Stimulated activated CD8-positive, alpha-beta memory T cell treated with anti-CD3 and anti-CD28 coated beads, Interleukin-7, amount 100 ng/mL, for 4 hours (primary cell): ENCODE measurements at places on chromosomes 3 and 15.

DNA sequence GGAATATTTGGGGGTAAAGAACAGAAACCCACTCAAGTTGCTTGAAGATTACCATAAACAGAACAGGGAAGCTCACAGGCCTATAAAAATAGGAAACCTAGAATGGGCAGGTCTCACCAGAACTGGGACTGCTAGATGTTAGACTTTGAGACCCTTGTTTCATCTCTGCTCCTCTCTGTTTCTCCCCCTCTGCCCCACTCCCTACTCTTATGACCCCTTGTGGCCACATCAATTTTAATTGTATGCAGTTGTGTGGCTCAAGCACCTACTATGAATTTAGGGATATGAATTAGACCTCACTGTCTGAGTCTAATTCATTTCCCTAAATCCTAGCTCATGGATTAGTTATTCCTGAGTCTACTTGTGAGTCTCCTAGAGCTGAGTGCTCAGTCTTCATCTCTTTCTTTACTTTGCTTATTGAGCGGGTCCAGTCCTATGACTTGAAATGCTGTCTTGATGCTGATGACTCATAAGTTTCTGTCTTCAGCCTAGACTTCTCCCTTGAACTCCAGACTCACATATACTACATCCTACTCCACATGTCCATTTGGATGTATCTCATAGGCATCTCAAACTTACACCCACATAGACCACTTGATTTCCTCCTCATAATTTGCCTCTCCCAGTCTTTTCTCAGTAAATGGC, 78.7 kb downstream of the ITPR1 start:
- DNase-seq: no peak

- DNase-seq: no peak
Observed at GRCh38 chr15:36390491-36390890, 188.9 kb upstream of the CDIN1 start.

DNA sequence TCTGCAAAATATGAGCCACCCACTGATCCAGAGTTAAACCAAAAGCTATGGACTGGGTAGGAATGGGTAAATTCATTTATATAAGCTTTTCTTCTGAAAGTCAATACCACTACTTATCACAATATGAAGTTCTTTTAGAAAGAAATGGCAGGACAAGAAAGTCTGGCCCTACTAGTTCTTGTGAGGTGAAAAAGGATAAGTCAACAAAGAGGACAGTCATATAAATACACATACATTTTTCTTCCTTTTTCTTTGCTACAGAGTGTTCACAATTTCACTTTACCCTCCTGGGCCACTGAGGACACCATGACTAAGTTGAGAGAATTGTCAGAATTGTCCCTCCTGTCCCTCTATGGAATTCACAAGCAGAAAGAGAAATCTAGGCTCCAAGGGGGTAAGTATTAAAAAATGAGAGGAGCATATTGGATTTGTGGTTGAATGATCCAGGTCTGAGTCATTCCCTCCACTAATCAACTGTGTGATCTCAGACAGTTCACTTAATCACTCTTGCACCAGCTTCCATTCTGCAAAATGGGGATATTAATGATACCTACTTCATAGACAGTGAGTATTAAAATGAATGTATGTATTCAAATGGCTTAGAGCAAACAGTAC, 27.6 kb downstream of the ACP3 start:
- no peak for DNase-seq

DNA sequence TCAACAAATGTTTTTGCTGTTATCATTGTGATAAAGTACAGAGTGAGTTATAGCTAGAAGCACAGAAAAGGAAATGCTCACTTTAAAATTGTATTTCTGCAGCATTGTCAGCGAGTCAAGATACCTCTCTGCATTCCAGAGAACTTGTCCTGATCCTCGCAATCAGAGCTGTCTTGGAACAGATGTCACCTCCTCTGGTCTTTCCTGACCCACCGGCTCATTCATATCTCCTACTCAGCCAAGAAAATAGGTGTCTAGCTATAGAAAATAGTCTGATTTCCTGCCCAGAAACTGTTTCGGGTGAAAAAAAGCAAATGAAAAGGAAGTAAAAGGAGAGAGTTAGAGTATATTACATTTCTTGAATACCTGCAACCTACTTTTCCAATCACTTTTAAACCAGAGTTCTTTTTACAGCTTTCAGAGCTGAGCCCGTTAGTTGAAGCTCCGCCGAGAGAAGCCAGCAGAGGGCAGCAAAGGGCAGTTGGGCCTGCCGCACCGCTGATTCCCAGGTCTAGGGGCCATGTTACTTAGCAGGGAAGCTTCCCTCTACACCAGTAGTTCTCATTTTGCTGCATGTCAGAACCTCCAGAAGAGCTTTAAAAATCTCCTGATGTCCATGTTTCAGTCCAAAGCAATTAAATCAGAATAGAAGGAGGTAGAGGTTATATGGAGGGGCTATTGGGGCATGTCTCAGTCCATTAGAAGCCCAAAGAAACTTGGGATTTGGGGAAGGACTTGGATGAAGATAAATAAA, 185.7 kb upstream of the THRB start:
- no peak for DNase-seq

- DNase-seq: no peak
Observed at GRCh38 chr3:18062657-18063025, 320.2 kb upstream of the TBC1D5 start.

DNA sequence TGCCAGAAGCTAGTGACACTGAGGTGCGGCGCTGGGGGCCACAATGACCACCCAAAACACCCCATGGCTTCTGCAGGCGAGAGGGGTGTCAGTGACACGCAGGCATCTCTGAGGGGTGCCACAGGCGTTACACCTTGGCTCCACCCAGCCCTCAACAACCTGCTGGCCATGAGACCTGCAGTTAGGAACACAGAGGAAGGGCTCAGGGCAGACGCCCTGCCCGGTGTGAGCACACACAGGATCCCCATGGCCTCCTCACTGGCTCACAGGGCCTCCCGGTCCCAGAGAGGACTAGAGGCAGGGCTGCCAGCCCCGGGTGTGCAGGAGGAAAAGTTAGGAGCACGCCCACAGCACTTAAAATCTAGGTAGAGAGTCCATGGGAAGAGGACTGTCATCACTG, 35.1 kb downstream of the CYFIP1 start:
- no peak for DNase-seq

- no peak for DNase-seq
Observed at GRCh38 chr3:18531662-18532061, 106.5 kb upstream of the SATB1 start.

DNA sequence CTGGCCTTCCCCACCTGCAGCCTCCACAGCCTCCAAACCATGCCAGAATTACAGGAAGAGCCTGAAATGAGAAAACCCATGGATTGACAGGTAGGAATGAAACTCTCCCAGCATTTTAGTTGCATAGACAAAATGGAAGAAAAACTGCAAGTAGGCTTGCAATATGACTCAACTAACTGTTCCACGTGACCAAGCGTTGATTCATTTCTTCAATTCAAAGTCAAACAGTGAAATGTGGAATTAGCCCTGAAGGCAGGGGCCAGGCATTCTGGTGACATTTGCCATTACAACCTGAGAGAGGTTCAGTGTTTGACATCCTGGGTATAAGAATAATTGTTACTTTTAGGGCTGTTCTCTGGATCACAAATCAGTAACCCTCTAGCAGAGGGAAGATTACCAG, 676.5 kb upstream of the CFAP20DC start:
- DNase-seq: no peak

DNA sequence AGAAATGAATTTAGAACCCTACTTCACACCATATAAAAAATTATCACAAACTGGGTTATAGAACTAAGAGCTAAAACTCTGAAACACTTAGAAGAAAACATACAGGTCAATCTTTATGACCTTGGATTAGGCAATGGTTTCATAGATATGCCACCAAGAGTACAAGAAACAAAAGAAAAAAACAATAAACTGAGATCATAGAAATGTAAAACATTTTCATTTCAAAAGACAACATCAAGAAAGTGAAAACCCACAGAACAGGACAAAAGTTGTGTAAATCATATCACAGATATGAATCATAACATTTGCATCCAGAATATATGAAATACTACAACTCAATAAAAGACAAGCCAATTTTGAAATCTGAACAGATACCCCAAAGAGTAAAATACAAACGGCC, 72.4 kb downstream of the TBL1XR1 start:
- no peak for DNase-seq

DNA sequence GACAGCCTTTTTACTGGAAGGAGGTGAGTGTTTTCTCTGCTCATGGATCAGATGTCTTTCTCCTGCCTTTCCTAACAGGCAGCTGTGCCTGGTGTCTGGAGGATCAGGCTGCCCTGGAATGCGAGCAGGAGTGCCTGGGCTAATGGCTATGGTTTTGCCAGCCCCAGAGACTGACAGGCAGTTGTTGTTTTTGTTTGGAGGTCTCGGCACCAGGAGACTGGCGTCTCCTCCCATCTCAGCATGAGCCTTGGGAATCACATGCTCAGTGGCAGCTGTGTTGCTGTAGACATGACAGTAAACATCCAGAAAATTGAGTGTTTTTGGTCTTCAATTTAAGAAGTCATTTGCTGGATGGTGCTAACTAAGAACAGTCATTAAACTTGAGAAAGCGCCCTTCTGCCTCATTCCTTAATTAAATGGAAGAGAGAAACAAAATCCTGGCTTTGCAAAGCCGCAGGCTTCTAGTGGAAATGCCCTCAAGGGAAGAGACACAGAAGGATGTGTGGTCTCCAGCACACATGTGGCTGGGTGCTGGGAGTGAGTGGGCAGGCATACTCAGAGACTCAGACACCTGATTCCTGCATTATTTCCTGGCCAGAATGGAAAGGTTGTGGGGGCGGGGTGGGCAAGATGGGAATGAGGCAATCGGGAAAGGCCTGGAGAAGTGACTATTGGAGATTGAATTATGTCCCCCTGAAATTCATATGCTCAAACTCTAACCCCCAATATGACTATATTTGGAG, 97.0 kb upstream of the NMNAT3 start:
- no peak for DNase-seq

DNA sequence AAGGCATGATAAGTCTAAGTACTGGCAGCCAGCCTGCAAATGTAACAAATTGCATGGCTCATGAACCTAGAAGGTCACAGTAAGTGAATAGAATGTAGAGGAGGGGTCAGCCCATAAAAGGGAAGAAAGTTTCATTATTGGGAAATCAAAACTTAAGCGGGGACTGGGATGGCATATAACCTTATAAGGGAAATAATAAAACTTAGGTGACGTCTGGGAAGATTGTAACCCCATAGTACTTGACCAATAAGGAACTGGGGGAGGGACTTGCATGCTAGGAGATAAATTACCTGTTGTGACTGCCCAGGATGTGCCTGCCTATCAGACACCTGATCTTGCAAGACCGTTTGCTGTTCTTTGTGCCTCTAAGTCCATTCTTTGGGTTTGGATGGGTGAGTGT, 28.1 kb upstream of the MCTP2 start:
- no peak for DNase-seq

- DNase-seq: no peak
Observed at GRCh38 chr3:182366746-182367145, 426.6 kb upstream of the ATP11B start.

DNA sequence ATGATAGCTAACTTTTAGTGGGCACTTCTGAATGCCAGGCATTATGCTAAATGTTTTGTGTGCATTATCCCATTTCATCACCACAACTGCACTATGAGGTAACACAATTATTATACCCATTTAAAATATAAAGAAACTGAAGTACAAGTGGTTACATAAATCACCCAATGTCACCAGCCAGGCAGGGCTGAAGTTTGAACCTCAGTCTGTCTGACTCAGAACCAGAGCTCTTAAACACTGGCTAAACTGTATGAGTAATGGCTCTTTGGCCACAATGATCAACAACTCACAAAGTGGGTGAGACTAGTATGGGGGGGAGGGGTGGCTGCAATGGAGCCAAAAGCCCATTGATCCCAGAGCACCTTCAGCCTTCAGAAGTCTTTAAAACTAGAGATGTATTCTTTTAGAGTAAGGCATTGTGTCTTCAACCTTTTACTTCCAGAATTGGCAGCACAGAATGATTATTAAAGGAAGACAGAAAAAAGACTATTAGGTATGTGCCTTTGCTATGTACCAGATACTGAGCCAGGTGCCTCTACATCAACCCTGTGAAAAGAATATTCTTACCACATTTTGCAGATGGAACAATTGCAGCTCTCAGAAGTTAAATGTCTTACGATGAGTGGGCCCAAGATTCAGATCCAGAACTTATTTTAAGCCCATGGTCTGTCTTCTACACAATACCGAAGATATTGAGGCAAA, 166.9 kb downstream of the UACA start:
- DNase-seq: no peak

GRCh38 chr3:14536055-14536815, 3.9 kb downstream of the GRIP2 start:
- no peak for DNase-seq

GRCh38 chr3:4251412-4251811, 51.8 kb upstream of the SETMAR start:
- no peak for DNase-seq

GRCh38 chr3:175258763-175259162, 399.6 kb downstream of the NAALADL2 start:
- DNase-seq: no peak

DNA sequence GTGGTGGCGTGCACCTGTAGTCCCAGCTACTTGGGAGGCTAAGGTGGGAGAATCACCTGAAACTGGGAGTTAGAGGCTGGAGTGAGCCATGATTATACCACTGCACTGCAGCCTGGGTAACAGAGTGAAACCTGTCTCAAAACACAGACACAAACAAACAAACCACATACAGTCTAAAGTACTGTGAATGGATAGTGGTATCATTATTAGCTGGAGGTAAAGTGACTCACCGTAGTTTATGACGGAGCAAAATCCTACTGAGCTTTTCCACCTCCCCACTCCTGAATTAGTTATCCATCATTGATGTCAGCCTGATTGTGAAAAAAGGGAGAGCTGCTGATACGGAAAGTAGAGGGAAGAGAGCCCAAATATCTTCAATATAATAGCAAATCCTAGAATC, 3.2 kb upstream of the CNOT10 start:
- DNase-seq: no peak

DNA sequence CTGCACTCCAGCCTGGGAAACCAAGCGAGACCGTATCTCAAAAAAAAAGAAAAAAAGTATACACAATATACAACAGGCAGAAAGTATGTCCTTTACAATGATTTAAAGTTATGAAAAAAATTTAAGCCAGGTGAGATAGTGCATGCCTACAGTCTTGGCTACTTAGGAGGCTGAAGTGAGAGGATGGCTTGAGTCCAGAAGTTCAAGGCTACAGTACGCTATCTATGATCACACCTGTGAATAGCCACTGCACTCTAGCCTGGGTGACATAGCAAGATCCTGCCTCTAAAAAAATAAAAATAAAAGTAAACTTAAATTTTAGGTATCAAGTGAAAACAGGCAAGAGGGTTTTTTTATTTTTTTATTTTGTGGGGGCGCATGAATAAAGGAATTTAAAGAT, 3.1 kb upstream of the KNSTRN start:
- no peak for DNase-seq

GRCh38 chr3:79672075-79672474, 95.7 kb downstream of the ROBO1 start:
- DNase-seq: no peak

DNA sequence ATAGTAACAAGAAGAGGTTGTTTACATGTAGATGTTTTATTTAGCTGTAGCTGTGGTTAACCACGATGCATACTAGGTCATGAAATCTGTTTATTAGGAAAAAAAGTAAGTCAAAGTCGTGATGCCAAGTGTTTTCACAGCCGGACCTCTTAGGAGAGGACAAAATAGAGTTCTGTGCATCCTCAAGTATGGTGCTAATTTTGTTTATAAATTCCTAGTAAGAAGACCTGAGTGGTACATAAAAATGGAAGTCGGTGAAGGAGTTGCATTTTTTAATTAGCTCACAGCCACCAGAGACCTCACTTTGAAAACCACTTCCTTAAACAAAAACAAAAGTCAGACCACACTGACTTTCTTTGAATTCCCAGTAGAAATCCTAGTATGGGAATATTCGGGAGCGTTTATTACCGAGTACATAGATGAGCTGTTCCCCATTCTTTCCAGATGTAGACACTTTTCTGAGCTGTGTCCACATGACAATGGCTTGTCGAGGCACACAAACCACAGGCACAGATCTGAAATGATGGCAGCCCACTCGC, 143.6 kb upstream of the UBE2E1 start:
- DNase-seq: no peak
